ENCODE measurements at places on chromosomes 1 and 21.

GRCh38 chr1:63618011-63618410, 24.8 kb downstream of the PGM1 start:
- no peak for DNase-seq

GRCh38 chr21:28063241-28064216, 929.1 kb downstream of the LTN1 start:
- DNase-seq: no peak

- DNase-seq: no peak
These were observed 34.4 kb downstream of the WNT4 start for GRCh38 chr1:22108339-22109105.

- no peak for DNase-seq
These were observed 27.8 kb upstream of the A3GALT2 start for GRCh38 chr1:33348676-33349080.

- DNase-seq: no peak
These were observed 46.7 kb upstream of the GUCA2A start for GRCh38 chr1:42211224-42211623.

- DNase-seq: no peak
These were observed 5.8 kb downstream of the SLC44A3 start for GRCh38 chr1:94825936-94826335.

GRCh38 chr1:200708769-200709168, 29.9 kb upstream of the CAMSAP2 start:
- no peak for DNase-seq

- DNase-seq: no peak
These were observed 10.9 kb upstream of the RBM15 start for GRCh38 chr1:110328274-110328673.

GRCh38 chr1:94973309-94973922, 46.5 kb upstream of the CNN3 start:
- no peak for DNase-seq

GRCh38 chr1:210087058-210087457, 145.5 kb upstream of the SERTAD4 start:
- no peak for DNase-seq

DNA sequence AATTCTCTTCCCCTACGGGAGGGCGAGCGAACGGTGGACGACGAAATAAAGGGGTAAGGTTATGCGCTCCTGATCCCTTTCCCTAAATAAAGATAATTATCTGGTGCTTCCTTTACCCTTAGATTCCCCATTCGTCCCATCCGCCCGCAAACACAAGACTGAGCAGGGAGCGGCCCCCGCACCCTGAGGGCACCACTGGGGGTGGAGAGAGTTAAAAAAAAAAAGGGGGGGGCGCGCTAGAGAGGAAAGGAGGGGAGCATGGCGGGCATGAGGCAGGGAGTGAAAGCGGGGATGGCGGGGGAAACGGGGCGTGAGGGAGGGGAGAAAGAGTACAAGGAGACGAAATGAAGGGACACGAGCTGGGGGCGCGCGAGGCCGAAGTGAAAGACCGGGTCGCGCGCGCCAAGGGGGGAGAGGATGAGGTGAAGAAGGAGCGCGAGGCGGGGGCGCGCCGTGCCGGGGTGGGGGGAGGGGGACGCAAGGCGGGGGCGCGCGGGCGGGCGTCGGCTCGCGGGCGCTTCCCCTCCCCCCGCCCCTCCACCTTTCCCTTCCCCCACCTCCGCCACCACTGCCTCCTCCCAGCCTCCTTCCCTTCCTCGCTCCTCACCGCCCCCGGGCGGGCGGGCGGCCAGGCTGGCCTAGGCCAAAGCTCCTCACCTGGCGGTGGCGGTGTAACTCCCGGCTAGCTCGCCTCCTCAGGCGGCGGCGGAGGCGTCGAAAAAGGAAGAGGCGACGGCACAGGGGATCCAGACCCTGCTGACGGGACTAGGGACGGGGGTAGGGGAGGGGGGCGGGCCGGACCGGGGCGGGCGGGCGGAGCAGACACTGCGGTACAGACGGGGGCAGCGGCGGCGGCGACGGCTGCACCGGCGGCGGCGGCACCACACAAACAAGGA, 448 bp downstream of the GATAD2B start:
- no peak for DNase-seq

- DNase-seq: no peak
These were observed 599.0 kb downstream of the LMO4 start for GRCh38 chr1:87927391-87928280.

- no peak for DNase-seq
These were observed 202.1 kb upstream of the SGIP1 start for GRCh38 chr1:66331658-66332547.

- DNase-seq: no peak
These were observed 5.9 kb downstream of the ZNF644 start for GRCh38 chr1:91015794-91016550.

DNA sequence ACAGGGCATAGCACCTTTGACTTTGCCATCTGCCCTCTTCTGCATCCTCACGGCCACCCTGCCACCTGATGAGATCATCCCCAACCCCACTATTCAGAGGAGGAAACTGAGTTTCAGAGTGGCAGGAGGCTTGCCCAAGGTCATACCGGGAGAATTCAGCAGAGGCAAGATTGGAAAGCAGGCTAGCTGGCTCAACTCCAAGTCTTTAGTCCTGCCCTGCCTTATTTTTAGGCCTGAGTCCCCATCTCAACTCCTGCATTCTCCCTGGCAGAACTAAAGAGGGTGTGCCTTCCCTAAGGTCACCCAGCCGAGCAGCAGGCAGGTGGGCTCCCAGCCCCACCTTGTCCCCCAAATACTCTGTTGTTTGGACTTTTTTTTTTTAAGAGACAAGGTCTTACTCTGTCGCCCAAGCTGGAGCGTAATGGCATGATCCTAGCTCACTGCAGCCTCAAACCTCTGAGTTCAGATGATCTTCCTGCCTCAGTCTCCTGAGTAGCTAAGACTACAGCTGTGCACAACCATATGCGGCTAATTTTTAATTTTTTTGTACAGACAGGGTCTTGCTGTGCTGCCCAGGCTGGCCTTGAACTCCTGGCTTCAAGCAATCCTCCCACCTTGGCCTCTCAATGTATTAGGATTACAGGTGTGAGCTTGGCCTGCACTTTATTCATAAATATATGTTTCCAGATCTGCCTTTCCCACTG, 13.8 kb upstream of the FGR start:
- no peak for DNase-seq

DNA sequence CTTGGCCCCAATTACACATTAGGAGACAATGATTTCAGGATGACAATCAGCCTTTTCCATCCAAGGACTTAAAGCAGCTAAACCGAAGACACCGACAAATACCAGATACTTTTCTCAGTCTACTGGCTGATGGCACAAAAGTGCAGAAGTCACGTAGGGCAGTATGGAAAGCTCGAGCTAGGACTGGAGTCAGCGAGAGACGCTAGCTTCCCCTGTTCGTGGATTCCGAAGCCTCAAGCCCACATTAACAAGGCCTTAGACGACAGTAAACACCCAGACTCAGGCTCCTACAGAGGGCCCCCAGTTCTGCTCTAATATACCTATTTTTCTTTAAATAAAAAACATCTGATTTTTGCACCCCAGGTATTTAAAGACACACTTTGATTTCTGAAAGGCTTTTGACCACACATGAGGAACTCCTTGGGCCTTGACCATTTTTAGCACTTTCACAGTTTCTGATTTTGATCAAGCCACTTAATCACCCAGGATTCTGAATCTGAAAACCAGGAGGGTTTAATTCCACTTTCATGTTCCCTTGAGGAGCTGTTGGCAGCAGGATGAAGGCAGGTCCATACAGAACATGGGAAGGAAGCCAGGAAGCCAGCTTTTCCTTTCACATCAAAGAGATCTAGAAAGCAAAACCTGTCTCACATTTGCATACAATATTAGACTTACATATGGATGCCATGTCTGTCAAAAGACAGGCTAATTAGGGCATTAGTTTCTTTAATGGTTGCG, 204.1 kb downstream of the GABPA start:
- DNase-seq: no peak

DNA sequence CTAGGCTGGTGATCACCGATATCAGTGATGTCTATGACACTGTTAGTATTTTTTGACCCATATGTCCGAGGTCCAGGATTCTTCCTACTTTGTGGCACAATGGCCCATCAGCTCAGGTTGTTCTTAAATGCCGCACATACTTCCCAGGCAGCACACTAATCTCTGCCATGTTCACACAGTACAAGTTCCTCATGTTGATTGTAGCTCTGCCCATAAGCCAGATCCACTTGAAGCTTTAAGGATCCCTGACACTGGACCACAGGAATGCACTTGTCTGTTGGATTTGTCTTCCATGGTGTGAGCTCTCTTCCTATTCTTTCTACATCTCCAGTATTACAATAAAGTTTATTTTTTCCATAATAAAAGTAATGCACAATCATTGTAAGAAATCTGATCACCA, 69.5 kb downstream of the DDX20 start:
- DNase-seq: no peak

DNA sequence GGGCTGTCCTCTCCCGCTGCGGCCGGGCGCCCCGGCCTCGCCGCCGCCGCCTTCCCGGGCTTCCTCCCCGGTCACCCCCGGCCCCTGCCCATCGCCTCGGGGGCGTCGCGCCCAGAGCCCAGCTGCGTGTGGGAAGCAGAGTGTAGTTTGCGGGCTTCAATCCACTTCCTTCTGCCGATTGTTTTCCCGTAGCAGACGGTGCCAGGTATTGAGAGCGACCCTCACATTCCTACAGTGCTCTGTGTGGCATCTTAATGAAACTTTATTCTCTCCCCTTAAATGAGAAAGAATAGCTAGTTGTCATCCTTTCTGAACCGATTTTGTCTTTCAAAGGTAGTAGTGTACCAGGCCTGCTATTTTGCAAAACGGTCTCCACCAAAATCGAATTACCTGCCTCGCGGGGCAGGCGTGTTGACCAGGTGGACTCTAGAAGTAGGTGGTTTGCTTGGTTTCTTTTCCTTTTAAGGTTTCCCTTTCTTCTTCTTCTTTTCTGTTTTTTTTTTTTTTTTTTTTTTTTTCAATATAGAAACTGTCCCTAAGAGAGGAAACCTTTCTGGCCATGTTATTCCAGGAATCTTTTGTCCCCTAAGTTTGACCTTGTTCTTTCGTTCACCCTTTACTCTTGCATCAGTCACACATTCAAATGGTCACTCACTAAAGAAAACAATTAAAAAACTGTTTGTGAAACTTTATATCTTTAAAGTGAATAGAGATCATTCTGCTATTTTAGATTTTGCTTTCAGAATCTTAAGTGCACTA, 881 bp downstream of the USP25 start:
- DNase-seq: no peak

- DNase-seq: no peak
These were observed 15.5 kb downstream of the FMN2 start for GRCh38 chr1:240107058-240107684.

- DNase-seq: no peak
These were observed 4.8 kb downstream of the LCE1D start for GRCh38 chr1:152801333-152801732.

GRCh38 chr1:158246650-158247049, 7.6 kb upstream of the CD1A start:
- DNase-seq: no peak

All from esophagus squamous epithelium (tissue), 5 donors.